ENCODE measurements at places on chromosomes 4 and X. TPM values are rescaled to one million over a fixed set of nuclear protein-coding genes. Genes with fewer than 3 reads are reported as not detected.

Gene HGFAC
- not detected for total RNA-seq

Gene GAB1
- total RNA-seq: 26.7 TPM

Gene TCEAL2
- not detected for total RNA-seq

Gene KLHL2
- total RNA-seq: 1.1 TPM

Gene RS1
- total RNA-seq: not detected

Gene MAGEA4
- not detected for total RNA-seq

Gene ZNF185
- total RNA-seq: not detected

Gene ANOS1
- total RNA-seq: 0.06 TPM

Gene EXOC1L
- not detected for total RNA-seq

Gene XPNPEP2
- total RNA-seq: not detected

Gene OPRPN
- not detected for total RNA-seq

Gene HPSE
- 1.3 TPM for total RNA-seq

Gene USP17L5
- total RNA-seq: not detected

Gene AMOT
- not detected for total RNA-seq

Gene SHROOM4
- total RNA-seq: 0.12 TPM

Gene MUC7
- not detected for total RNA-seq

Gene L1CAM
- total RNA-seq: 31.3 TPM

Gene SSX2
- not detected for total RNA-seq

Gene RTL5
- 2.0 TPM for total RNA-seq

Gene NPY1R
- total RNA-seq: not detected

Gene NHSL2
- 0.31 TPM for total RNA-seq

Gene COX7B
- 546 TPM for total RNA-seq

Gene GPR173
- total RNA-seq: not detected

Gene IL2
- total RNA-seq: not detected

Gene ZRSR2
- 0.49 TPM for total RNA-seq

Gene LAMP2
- total RNA-seq: 50.5 TPM

Gene GLUD2
- 1.4 TPM for total RNA-seq

Gene FMR1NB
- total RNA-seq: not detected

Gene DDX53
- not detected for total RNA-seq

Gene MAGEC1
- not detected for total RNA-seq

Gene AREG
- not detected for total RNA-seq

Gene INPP4B
- 70.7 TPM for total RNA-seq

Gene FAM241A
- 0.12 TPM for total RNA-seq

Gene SPANXD
- not detected for total RNA-seq

Gene FAM133A
- not detected for total RNA-seq

Gene PLAC1
- 0.47 TPM for total RNA-seq

Gene ADH1C
- total RNA-seq: not detected

Gene CETN2
- total RNA-seq: 74.9 TPM

Gene EDA2R
- total RNA-seq: 5.8 TPM

Gene HDX
- total RNA-seq: 1.7 TPM

Gene GLRB
- 5.1 TPM for total RNA-seq

Gene MAP3K15
- 1.5 TPM for total RNA-seq

Gene FGB
- total RNA-seq: not detected

Gene NDNF
- not detected for total RNA-seq

Gene GATA1
- not detected for total RNA-seq

Gene CT45A2
- total RNA-seq: not detected

Gene OPHN1
- total RNA-seq: 1.7 TPM

Gene PPP2R2C
- 0.55 TPM for total RNA-seq

Measured in G401 (cell line).